ENCODE measurements at places on chromosomes 1 and 21.
A peak's percentile ranks its signal among the peaks of the same experiment; 100 is the strongest.

- DNase-seq: no peak
Observed at GRCh38 chr21:15272591-15272990, 207.8 kb upstream of the NRIP1 start.

DNA sequence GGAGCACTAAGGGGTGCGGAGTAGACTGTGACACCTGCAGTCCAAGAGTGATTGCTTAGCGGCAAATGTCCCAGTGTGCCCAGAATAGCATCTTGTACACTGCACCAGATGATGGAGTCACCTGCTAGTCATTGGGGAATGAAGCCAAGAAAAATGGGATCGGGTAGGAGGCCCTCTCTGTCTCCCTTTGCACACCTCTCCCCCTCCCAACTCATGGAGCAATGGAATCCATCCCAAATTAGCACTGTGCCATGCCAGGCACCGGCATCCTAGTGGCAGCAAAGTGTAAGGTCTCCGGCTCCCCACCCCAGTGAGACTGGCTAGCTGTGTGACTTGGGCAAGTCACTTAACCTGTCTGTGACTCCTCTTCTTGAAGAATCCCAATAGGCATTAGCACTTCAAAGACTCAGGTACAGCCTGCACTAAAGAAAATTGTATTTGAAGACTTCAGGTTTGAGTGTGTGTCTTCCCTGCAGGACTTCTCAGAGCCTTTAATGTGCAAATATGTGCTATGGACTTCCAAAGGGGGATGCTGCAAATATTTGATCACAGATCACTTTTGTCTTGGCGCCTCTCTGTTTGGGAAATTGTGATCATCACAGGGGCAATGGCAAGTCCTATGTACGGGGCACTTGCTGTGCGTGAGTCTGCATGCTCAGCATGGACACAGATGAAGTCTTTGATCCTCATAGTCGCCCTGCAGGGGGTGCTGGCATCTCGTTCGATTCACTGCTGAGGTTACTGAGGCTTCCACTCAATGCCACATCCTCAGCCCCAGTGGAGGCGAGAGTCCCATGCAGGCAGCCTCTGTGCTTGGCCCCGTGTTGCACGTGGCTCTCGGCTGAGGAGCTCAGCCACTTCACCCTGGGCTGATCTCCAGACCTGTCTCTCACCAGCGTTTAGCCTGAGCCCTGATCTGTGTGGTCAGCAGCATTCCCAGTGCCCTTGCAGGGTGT is 272.9 kb upstream of the C1orf174 start:
- no peak for DNase-seq

DNA sequence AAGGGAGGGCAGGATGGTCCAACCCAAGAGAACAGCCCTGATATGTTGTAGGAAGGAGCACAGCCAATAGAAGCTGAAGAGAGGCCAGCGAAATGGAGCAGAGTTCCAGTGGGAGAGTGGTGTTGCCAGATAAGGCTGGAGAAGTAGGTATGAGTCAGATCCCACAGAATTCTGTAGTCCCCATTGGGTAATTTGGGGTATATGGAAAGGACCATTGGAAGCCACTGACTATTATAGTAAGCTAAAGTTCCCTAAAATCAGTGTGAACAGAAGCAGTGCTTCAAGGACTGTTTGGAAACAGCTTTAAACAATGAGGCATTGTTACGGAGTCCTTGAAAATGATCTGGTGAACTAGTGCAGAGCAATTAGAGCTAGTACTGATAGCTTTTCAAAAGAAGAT is 63.0 kb downstream of the DISP1 start:
- no peak for DNase-seq

GRCh38 chr1:32066489-32066873 is 6.3 kb upstream of the TMEM39B start:
- DNase-seq: peak; percentile 60

GRCh38 chr1:115252585-115252984 is 85.5 kb downstream of the NGF start:
- DNase-seq: no peak

DNA sequence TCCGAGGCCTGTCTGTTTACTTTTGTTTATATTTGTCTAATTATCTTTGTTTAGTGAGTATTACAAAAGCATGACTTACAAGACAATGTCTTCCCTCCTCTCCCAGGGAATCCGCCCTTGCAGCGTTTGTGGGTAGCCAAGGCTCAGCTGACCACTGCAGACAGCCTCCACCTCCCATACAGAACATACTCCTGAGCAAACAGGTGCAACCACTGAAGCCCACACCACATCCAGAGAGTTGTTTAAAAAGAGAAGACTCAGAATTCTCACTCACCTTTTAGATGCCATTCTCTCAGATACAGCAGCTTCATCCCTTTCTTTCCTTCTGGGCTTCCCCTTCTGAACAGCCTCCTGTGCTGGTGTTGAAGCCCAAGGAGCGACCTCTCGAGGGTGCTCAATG is 103.5 kb upstream of the TMPRSS2 start:
- DNase-seq: no peak

- no peak for DNase-seq
Observed at GRCh38 chr1:164765557-164765956, 206.6 kb downstream of the PBX1 start.

DNA sequence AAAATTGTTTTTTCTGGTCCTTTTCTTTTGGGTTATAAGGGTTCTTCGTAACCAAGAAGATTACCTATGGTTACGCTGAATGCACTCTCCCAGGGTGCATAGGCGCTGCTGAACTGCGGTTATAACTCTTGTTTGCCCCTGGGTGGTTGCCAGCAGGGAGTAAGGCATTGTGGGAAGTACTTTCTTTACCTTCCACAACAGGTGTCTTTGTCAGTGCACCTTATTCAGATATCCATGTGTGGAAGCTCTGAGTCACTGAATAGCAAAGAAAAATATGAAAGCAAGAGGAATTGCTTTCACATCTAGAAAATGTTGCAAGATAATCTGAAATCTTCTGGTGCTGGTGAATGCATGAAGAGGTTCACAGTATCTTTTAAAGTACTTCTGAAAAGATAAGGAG is 124.4 kb upstream of the CACYBP start:
- peak; percentile 38 for DNase-seq

DNA sequence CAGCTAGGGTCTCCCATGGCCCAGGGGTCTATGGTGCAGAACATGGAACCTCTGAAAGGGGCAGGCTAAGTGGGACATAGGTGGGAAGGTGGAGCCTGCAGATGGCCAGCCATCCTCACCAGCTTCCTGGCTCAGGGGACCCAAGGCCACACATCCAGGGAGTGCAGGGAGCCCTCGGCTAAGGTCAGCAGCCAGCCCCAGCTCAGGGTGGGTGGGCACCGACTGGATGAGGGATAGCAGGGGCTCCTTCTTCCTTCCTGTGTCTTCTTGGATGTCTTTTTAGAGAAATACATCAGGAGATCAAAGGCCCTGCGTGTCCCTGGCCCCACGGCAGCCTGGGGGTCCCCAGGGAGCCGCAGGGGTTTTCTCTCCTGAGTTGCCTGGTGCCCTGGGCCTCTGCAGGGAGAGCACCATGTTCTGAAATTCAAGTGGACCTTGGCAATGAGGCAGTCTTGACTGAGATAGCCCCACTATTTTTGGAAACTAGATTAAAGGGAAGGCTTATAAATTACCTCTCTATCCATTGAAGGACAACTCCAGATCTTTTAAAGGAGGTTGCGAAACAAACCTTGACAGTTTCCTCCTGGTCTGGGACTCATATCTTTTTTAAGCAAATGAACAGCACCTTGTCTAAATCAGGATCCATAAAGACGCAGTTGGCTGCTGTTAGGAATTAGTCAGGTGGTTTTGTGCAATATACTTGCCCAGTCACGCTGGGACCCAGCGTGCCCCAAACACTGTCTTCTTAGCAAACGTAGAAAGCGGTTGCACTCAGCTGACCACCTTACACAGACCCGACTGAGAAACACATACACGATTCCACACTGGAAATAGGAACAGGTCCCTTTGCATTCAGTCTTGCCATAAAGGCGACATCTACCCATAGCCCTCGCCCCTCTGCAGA is 242.3 kb downstream of the TOMM20 start:
- no peak for DNase-seq

- DNase-seq: no peak
Observed at GRCh38 chr1:99808391-99809115, 41.6 kb upstream of the AGL start.

GRCh38 chr21:44552136-44552535 is 831 bp upstream of the KRTAP10-2 start:
- DNase-seq: no peak

GRCh38 chr1:205260948-205261732 is 33.4 kb downstream of the TMCC2 start:
- DNase-seq: no peak

DNA sequence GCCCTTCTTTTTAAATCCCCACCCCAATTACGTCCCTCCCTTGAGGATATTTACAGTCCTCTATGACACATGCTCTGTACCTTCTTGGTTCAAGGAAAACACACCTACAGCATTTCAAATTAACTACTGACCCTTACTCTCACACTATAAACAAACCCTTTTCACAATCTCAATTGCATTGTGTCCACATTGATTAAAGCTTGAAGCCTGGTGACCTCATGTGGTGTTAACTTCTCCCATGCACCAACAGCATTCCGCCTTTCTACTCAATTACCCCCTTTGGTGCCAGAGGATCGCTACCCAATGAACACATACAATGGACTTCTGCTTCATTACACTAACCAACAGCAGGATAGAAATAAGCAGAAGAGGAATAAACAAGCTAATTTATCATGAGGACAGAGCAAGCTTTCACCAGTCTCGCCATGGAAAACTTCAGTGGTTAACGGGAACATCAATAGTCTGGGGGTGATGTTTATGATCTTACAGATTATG is 15.2 kb downstream of the WLS start:
- DNase-seq: no peak

GRCh38 chr1:9459816-9460407 is 79.4 kb upstream of the SLC25A33 start:
- no peak for DNase-seq

GRCh38 chr1:62285984-62286785 is 33.0 kb downstream of the KANK4 start:
- no peak for DNase-seq

DNA sequence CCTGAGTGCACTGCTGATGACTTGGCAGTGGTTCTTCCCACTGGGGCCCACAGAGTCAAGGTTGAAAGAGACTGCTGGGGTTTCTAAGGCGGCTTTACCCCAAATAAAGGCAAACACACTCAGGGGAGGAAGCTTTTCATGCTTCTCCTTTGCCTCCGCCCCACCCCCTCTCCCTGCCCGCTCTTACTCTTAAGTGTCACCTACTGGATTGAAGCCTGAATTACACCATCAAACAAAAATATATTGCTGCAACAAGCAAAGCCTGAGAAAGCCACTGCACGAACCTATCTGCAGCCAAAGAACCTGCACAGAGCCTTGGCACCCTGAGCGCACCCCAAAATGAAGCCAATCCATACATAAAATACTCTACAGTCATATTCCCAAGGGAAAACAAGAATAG is 63.1 kb downstream of the PTGFR start:
- no peak for DNase-seq

- DNase-seq: no peak
Observed at GRCh38 chr1:186974774-186975181, 146.0 kb downstream of the PLA2G4A start.

DNA sequence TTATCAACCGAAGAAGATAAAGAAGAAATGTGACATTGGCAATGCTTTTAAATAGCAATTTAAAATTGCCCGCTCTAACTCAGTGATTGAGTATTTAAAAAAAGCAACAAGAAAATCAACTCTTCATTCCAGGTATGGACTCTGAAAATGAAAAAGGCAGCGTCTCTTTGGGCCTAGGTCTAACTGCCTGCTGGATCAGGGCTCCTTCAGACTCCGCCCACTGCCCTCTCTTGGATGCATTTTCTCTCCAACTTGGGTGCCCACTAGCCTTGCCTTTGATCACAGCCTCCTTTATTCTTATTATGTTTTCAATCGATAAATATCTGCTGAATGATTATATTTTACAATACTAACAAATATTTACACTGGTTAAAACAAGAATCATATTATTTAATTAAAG is 268.9 kb downstream of the MRPL39 start:
- DNase-seq: no peak

DNA sequence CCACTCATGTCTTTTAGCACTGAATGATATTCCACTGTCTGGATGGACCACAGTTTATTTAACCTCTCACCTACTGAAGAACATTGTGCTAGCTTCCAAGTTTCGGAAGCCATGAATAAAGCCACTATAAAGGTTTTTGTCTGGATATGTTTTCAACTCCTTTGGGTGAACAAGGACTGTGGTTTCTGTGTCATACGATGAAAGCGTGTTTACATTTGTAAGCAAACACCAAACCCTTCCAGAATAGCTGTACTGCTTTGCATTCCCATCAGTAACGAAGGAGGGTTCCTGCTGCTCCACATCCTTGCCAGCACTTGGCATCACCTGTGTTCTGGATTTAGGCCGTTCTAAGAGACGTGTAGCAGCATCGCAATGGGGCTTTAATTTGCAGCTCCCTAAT is 10.7 kb upstream of the ARHGEF16 start:
- no peak for DNase-seq

GRCh38 chr1:228109962-228110488 is 926 bp upstream of the MRPL55 start:
- DNase-seq: no peak

DNA sequence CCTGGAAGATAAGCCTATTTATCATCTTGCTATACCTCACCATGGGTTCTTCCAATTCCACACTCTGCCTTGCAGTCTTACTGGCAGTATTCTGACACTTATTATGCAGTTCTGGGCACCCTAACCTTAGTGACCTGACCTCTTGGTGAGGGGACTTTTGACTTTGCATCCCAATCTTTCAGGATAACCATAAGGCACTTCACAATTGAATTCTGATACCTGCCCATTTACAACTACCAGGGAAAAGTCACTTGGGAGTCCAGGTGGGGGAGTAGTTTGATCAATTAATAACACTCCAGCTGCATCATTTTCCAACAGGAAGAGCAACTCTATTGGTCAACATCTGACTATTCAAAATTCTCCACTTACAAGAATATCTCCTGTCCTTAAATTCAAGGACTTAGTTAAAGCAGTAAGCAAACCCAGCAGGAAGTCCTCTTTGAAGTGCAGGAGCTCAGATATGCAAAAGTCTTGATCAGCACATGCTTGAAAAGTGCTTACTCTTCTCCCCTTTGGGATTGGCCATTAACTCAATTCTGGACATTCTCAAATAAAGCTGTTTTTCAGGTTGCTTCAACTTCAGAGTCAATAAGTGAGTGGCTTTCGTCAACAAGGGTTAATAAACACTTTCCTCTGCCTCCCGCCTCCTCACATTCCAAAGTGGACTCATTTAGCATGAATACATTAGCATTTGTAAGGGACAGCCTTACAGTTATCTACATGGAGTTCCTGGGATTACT is 177.4 kb upstream of the NRIP1 start:
- DNase-seq: no peak

GRCh38 chr1:230287674-230288315 is 138.3 kb downstream of the PGBD5 start:
- DNase-seq: no peak

Measured in CD4-positive, alpha-beta T cell treated with Interleukin-15 for 1 hour (primary cell).